Aorta (tissue), 5 donors: ENCODE measurements at places on chromosomes 2 and 18. TPM values are rescaled to one million over a fixed set of nuclear protein-coding genes. Genes with fewer than 3 reads are reported as not detected.

GRCh38 chr2:151681051-151681450 is 53.2 kb downstream of the NEB start:
- no peak for DNase-seq

SAG gene
- total RNA-seq = not detected

TUBA3D gene
- not detected for total RNA-seq

GRCh38 chr2:54067851-54068375 is 47.5 kb upstream of the ACYP2 start:
- DNase-seq = no peak

IL1B gene
- total RNA-seq = 2.8 TPM

NPHP1 gene
- 3.9 TPM for total RNA-seq

GRCh38 chr2:241616168-241617125 is 20.5 kb downstream of the THAP4 start:
- peak; percentile 44 for DNase-seq

DNA sequence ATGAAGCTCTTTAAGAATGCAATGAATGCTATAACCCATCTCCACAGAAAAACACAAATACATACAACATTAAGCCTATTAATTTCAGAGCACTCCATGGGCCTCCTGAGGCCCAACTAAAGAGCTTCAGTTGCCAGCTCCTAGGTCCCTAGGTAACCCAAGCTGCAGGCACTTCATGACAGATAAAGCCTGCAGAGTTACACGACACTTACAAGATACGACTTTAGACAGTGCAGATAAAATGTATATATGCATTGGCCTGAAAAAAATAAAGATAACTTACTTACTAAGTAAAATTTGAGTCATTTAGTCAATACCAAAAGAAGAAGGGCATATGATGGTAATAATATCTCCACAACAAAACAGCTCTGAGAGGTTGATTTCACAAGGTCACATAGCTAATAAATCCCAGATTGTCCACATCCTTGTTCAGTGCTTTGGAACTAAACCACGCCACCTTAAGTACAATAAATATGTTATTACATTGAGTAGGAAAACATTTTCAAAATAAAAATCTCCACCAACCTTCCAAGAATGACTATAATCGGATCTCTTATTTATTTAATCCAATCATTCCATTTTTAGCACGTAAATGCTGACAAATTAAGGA is 3.4 kb downstream of the MAP4K3 start:
- no peak for DNase-seq
